ENCODE measurements at places on chromosomes 2 and 18.
A peak's percentile ranks its signal among the peaks of the same experiment; 100 is the strongest.

DNA sequence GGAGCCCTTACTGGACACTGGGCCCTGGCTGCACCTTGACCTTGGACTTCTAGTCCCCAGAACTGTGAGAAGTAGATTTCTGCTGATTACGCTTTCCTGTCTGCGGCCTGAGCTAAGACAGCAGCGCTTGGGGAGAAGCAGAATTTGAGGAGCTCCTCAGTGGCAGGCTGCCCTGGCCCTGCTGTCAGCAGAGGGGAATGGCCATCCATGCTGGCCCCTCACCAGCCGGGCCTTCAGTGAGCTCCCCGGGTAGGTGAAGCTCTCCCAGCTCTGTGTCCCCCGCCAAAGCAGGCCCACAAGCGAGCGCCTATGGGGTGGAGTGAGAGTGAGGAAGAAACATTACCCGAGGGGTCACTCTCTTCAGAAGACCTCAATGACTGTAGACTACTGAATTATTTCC is 51.6 kb downstream of the RRM2 start:
- DNase-seq: no peak

GRCh38 chr2:15745907-15746702 is 154.4 kb downstream of the DDX1 start:
- no peak for DNase-seq

GRCh38 chr2:215961981-215962380 is 51.4 kb downstream of the MREG start:
- no peak for DNase-seq

DNA sequence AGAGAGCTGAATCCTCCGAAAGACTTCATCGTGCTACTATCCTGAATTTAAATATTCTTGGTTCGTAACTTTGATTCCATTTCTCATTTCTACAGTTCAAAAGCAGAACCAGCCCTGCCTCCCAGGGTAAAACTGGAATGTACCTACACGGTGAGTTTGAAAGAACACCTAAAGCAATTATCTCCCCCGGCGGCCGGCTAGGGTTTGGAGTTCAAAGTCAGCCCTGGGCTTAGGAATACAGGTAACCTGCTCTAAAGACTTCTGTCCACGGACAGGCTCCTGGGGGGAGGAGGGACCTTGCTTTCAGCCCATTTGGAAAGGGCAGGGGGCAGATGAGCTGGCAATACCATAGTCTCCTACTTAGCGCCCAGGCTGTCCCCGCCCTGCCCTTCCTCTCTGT is 32.3 kb downstream of the CYP27C1 start:
- DNase-seq: no peak

GRCh38 chr18:11654736-11655605 is 34.1 kb upstream of the GNAL start:
- DNase-seq: peak; percentile 13

DNA sequence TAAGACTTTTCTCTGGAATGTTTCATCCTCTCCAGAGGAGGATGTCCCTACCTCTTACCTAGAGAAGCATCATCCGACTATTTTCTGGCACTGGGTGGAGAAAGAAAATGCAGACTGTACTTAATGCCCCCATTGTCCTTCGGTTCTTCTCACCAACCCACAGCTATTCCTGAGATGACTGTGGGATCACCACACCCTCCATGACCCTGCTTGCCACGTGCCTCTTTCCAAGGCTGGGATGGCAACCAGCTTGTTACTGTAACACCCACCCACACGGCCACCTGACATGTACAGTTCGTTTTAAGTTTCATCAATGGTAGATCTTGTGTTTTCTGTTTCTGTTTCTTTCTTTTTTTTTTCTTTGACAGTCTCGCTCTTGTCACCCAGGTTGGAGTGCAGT is 365.2 kb downstream of the FBXO15 start:
- DNase-seq: no peak

GRCh38 chr2:10777111-10777841 is 35.3 kb downstream of the PDIA6 start:
- no peak for DNase-seq

GRCh38 chr2:144509001-144509878 is 10.7 kb downstream of the ZEB2 start:
- DNase-seq: no peak

- no peak for DNase-seq
Observed at GRCh38 chr2:182101263-182101662, 115.6 kb downstream of the PPP1R1C start.

- DNase-seq: no peak
Observed at GRCh38 chr2:216960671-216961268, 100.9 kb upstream of the TNP1 start.

- peak; percentile 21 for DNase-seq
Observed at GRCh38 chr2:38465789-38466127, 88.7 kb upstream of the ATL2 start.

DNA sequence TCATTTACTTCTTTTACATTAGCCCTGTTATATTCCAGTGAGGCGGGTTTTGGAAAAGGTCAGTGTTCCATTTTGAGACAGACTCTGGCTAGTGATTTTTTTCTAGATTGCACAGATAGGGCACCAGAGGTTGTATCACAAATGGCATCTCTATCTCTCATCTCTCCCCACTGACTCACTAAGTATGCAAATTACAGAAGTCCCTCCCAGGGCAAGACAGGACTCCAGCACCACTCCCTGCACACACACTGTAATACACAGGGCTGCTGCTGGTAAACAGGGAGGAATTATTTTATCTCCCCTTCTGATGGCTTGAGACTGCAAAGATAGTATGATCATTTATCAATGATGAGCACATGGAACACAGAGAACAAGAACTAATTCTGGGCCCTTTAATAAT is 46.2 kb downstream of the AKAIN1 start:
- DNase-seq: no peak

GRCh38 chr2:226030788-226031646 is 631.5 kb downstream of the NYAP2 start:
- no peak for DNase-seq

DNA sequence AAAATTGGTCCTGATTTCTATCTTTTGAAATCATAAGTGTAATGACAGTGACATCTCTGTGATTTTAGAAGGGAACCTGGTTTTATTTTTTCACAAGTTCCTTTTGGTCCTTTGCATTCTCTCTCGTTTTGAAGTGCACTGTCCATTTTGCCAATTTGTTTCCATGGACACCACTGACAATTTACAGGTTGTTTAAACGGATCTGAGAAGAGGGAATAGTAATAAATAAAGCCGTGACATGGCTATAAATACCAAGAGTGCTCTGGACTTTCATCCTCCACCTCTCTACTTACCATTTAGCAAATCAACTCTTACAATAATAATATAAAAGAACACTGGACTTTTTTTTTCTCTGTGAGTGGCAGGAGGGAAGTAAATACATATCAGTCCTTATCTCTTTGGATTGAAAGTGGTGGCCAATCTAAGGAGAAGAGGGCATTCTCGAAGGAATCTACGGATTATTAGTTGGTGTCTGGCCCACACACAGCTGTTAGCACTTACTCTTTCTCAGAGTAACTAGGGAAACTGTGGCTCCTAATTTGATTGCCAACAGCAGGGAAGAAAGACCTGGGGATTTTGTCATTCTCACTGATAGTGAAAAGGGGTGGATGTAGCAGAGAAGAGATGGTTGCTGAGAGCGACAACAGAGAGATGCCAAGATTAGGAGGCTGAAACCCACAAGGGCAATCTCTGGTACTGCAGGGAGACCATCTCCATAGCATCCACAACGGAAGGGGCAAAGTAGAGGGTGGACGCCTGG is 108.7 kb upstream of the FSHR start:
- no peak for DNase-seq

- peak; percentile 8 for DNase-seq
Observed at GRCh38 chr2:215828528-215829184, 184.7 kb downstream of the MREG start.

DNA sequence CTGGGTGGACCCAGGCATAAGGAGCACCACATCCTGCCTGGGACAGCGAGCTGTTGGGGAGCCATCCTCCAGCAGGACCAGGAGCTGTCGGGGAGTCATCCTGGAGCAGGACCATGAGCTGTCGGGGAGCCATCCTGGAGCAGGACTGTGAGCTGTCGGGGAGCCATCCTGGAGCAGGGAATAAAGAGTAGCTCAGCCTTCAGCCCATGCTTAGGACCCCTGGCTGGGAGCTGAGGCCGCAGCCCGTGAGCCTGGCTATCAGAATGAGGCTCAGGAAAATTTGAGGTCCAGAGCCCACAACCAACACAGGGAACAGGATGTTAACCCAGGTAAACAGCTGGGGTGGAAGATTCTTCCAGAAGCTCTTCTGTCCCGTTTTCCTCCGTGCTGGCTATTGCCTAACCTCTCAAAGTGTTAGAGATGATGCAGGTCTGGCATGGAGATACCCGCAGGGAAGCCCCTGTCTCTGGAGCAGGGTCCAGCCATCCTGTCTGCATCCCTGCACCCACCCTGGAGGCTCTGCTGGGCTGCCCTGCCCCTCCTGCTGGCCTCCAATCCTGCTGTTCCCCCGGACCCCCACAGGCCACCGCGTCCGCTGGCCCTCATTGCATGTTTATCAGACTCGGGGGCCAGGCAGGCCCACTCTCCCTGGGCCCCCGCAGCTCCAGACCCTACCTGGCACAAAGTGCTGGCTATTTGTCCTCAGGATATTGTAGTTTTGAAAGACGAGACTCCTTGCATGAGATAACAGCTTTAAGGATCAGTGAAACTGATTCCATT is 243.5 kb upstream of the MYT1L start:
- DNase-seq: no peak

GRCh38 chr18:37403100-37403781 is 162.4 kb downstream of the CELF4 start:
- no peak for DNase-seq

GRCh38 chr2:74525717-74526648 is at the start of gene DQX1:
Gene DQX1, minus strand, starts transcription at chr2:74526231. Its CDS starts 502 bp downstream, at chr2:74525729.
- peak; percentile 20 for DNase-seq

GRCh38 chr2:231364061-231364460 is 31.4 kb upstream of the B3GNT7 start:
- no peak for DNase-seq

GRCh38 chr18:48621815-48622555 is 83.2 kb downstream of the CTIF start:
- no peak for DNase-seq

DNA sequence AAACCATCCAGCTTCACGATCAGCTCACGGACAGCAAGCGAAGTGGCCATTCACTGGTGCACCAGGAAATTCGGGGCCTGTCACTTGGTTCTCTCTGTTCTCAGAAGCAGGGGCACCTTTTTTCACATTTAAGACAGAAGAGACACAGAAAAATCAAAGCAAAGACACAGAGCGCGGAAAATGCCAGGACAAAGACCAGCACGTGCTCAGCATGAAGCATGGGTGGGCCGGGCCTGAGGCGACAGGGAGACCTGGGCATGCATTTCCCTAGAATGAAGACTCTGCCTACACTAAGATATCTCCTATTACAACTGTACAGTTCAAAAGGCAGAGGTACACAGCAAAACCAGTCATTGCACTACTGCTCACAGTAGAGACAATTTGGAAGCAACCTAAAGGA is 117.4 kb upstream of the ID2 start:
- DNase-seq: no peak

GRCh38 chr2:45786836-45787357 is 135.4 kb downstream of the PRKCE start:
- DNase-seq: no peak

GRCh38 chr2:40396124-40396523 is 55.8 kb downstream of the SLC8A1 start:
- no peak for DNase-seq

DNA sequence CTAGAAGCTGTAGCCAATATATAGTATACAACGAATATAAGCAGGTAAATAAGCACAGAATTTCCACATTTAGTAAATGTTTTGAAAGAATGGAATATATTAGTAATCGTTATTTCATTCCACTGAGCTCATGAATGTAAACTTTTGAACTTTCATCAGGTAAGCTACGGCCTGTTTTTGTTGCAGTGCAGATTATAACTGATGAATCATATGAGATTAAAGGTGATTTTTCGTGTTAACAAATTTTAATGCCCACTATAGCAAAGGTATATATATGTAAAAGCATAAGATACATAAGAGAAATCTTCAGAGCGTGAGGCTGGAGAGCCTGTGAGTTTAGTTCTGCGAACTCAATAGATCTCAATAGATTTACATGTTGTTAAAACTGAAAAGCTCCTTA is 1.1 kb downstream of the SCYGR1 start:
- no peak for DNase-seq

DNA sequence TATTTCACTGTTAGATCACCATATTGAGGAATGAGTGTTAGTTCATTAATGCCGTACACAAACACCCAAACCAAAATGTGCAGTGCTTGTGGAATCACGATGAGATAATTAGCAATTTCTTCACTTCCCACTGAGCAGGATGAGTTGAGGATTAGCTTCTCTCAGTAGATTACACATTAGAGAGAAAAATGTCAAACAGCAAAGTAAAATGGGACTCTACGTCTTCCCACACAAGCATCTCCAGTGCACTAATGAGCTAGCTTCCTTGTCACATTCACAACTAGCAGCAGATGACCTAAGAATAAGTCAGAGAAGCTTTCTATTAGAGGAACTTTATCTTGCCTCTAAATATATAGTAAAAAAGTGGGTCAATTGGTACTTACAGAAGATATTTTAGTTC is 926.9 kb downstream of the TSN start:
- no peak for DNase-seq

GRCh38 chr2:97673182-97673914 is 3.8 kb downstream of the C2orf92 start:
- no peak for DNase-seq

- DNase-seq: no peak
Observed at GRCh38 chr18:56738184-56738583, 87.0 kb downstream of the WDR7 start.

DNA sequence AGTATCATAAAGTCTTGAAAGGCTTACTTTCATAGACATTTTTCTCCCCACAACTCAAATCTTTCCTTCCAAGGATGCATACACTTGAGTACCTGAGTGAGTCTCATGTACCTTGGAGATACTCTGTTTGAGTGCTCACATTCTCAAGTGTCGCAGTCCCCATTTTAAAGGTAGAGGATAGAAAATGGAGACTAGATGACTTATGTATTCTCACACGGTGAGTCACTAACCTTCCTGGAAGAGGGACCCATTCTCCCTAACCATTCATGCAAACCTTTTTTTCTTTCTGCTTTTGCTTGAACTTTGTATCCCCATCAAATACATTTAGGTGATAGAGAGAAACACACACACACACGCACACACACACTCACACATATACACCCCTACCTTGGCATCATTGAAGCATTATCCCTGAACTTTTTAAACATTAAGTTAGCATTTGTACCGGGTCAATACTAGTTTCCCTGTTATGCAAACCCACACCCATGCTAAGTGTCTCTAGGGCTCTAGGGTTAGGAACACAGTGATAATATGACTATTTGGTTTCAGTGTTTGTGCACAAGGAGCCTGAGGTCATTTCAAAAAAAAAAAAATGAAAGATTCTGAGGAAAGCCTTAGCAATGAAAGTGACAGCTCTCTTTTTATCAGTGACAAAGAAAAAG is 236.2 kb downstream of the IKZF2 start:
- DNase-seq: no peak

Measured in CD4-positive, alpha-beta T cell treated with Interleukin-2 at 100 ng/mL for 4 hours (primary cell).